ENCODE measurements at places on chromosomes 4 and X. TPM values are rescaled to one million over a fixed set of nuclear protein-coding genes. Genes with fewer than 3 reads are reported as not detected.
A peak's percentile ranks its signal among the peaks of the same experiment; 100 is the strongest.

- no peaks in the 10 kb centered on the region for H3K27me3 ChIP-seq
- no peak overlapping the region for H3K4me3 ChIP-seq
- H3K4me1 ChIP-seq = no peaks in the 10 kb centered on the region
- no peak overlapping the region for H3K27ac ChIP-seq
Observed at GRCh38 chrX:136752796-136753195, 27.9 kb downstream of the ARHGEF6 start.

DNA sequence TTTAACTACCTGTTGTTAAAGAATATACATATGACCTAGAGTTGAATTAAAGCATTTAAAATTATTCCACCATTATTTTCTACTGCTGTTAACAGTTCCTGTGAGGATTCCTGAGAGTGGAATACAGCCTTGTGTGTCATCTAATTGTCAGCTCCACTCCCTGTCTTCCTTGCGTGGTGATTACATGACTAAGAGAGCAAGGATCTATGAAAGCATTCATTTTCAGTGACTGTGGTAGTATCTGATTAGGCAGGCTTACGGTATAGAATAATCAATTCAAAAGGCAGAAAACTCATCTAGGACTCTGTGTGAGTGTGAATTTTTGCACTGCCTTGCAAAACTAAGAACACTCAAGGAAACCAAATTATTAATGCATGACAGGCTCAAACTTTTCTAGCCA, 577.8 kb downstream of the SH3BGRL start:
- no peaks in the 10 kb centered on the region for H3K4me1 ChIP-seq
- H3K27ac ChIP-seq = no peak overlapping the region
- H3K4me3 ChIP-seq = no peak overlapping the region
- no peak for DNase-seq
- no peaks in the 10 kb centered on the region for H3K27me3 ChIP-seq
- no peaks in the 10 kb centered on the region for H3K36me3 ChIP-seq

DNA sequence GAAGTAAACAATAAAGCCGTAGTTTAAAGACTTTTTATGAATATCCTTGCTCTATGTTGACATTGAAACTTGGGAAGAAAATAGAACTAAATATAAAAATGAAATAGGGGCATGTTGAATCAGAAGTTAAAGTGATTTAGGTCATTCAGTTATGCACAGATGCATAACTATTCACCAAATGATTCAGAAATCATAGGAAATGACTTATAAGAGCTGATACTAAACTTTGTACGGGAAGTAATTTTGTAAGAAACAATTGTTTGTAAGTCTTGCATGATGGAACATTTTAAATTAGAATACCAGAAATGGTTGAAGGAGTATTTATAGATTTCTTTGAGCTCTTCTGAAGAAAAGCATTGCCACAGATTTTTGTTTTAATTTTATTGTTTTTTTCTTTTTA, 246.5 kb downstream of the CPE start:
- H3K27me3 ChIP-seq = no peaks in the 10 kb centered on the region
- H3K4me3 ChIP-seq = no peak overlapping the region
- H3K27ac ChIP-seq = no peak overlapping the region
- DNase-seq = no peak
- no peaks in the 10 kb centered on the region for H3K36me3 ChIP-seq
- H3K4me1 ChIP-seq = no peaks in the 10 kb centered on the region

- H3K27me3 ChIP-seq = no peaks in the 10 kb centered on the region
- H3K4me3 ChIP-seq = no peak overlapping the region
- no peak overlapping the region for H3K27ac ChIP-seq
- no peak for DNase-seq
- no peaks in the 10 kb centered on the region for H3K4me1 ChIP-seq
Observed at GRCh38 chr4:961351-962230, 11.8 kb downstream of the DGKQ start.

DNA sequence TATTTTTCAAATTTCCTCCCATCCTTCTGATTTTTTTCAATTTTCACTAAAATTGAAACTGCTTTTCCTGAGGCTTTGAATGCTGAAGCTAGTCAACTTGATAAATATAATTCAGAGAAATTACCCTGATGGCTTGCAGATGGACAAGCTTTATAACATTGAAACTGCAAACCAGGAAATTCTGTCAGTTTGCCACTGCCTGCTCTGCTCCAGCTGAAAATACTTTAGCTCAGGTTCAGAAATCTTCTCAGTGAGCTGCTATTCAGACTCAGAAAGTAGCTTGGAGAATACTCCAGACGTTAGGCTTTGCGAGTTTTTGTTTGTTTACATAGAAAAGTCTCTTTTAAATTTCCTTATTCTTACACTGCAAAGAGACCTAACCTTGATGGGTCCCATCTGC, 1574.7 kb downstream of the STIM2 start:
- H3K4me3 ChIP-seq = no peak overlapping the region
- H3K27ac ChIP-seq = peak overlapping the region; percentile 81
- H3K36me3 ChIP-seq = no peaks in the 10 kb centered on the region

GRCh38 chrX:72060196-72060920, 71.4 kb downstream of the RTL5 start:
- no peak overlapping the region for H3K27ac ChIP-seq
- no peak overlapping the region for H3K4me3 ChIP-seq
- H3K36me3 ChIP-seq = no peaks in the 10 kb centered on the region
- no peaks in the 10 kb centered on the region for H3K4me1 ChIP-seq
- H3K27me3 ChIP-seq = no peaks in the 10 kb centered on the region

- H3K36me3 ChIP-seq = no peaks in the 10 kb centered on the region
- H3K4me1 ChIP-seq = no peaks in the 10 kb centered on the region
- no peak within 1 kb of the TSS for H3K27ac ChIP-seq
- peak; percentile 39 for DNase-seq
Observed at GRCh38 chr4:48483006-48483776, at the start of gene SLC10A4. TSS of gene SLC10A4 (plus strand) at chr4:48483343. CDS start at chr4:48483562, 219 bp downstream.

DNA sequence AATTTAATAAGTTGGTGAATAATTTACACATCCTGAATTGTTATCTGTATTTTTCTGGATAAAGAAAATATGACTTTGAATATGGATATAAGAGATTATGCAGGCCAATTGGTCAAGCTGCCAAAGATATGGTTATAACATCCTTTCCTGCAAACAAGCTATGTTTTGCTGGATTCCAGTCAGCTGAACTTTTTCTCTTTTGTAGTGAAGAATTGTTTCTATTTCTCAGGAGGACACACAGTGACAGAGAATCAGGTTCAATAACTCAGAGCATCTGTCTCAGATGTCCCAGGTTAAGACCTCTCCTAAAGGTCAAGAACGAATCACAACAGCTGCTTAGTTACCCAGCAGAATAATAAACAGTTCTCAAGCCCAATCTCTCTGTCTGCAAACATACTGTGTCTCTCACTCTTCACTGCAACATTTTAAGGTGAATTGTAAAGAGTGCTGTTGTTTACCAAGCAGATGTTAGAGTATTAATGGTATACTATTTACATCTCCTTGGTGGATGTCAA, 189.5 kb upstream of the ANKRD50 start:
- no peak overlapping the region for H3K27ac ChIP-seq
- H3K36me3 ChIP-seq = no peaks in the 10 kb centered on the region
- no peak overlapping the region for H3K4me3 ChIP-seq
- peaks cover 7% of the 10 kb centered on the region for H3K4me1 ChIP-seq
- no peak for DNase-seq

MAGEA12 gene
- not detected for total RNA-seq

All from hepatocyte (in vitro differentiated cells).